Stimulated activated CD4-positive, alpha-beta T cell treated with anti-CD3 and anti-CD28 coated beads, TNF-alpha, amount 100 ng/mL, for 48 hours (primary cell): ENCODE measurements at places on chromosomes 11 and 22.

- no peak for DNase-seq
Observed at GRCh38 chr11:2531987-2532703, 87.3 kb downstream of the KCNQ1 start.

GRCh38 chr22:29197096-29197495 lies 8.6 kb upstream of the EMID1 start:
- DNase-seq = no peak

DNA sequence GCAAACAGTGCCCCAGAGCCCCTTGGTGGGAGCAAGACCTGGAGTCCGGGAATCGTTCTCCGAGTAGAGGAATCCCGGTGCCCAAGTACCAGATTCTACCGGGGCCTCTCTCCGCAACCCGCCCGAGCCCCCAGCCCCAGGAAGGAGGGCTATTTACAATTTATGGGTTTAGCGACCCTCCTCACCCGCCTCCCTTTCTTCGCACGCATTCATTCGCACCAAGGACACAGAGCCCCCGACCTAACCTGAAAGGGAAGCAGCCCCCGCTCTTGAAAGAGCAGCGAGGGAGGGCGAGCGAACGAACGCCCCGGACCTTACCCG lies 628 bp downstream of the LRP4 start:
- DNase-seq = no peak

GRCh38 chr11:66532784-66533183 lies 13.1 kb downstream of the ZDHHC24 start:
- DNase-seq = no peak

GRCh38 chr11:117906710-117907109 lies 22.5 kb downstream of the TMPRSS13 start:
- DNase-seq = no peak
